ENCODE measurements at places on chromosomes 2 and 18.

GRCh38 chr2:12176623-12177454, 430.4 kb downstream of the LPIN1 start:
- DNase-seq, result no peak

DNA sequence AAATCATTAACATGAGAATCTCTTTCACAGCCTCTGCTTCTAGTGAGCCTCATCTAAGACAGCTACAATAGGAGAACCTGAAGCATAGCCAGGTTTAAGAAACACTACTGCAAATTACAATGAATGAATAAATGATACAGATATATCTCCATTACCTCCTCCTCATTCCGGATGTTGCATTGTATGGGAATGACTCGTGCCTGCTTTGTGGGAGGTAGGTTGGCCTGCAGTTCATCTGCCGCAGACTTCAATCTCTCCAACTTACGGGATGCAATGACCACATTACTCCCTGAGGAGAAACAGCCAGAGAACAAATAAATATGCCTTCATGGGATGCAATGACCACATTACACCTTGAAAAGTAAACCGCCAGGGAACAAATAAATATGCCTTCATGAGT, 15.4 kb downstream of the PECR start:
- no peak for DNase-seq

- no peak for DNase-seq
Measured at GRCh38 chr2:204135752-204136151, 199.2 kb downstream of the ICOS start.

DNA sequence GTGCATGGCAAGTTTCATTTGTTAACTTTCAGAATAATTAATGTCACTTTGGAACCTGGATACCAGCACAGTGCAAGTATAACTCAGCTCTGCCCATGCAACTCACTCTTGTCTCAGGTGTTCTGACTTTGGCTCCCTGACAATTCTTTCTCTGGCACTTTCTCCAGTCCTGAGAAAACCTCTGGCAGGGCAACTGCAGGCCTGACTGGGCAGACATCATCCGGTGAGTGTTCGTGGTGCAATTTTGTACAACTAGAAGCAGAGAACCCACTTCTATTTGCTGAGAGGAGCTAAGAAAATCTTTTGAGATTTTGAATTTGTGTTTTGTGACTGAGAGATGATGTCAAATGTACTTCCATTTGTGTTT, 143.0 kb downstream of the AQP4 start:
- no peak for DNase-seq

DNA sequence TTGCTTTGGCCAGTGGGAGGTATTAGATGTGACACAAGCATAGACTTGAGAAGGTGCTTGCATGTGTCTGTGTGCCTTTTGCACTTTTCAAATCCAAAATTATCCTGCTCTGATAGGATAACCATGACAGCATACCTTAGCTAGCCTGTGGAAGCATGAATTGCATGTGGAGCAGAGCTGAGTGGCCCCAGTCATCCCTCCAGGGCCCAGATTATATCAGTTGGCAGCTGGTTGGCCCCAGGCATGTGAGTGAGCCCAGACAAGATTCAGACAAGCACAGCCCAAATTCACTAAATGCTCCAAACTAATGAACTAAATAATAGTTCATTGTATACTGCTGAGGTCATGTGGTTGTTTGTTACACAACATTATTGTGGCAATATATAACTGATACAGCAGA, 18.8 kb downstream of the TACR1 start:
- DNase-seq, result no peak
